ENCODE measurements at places on chromosomes 4 and X.
A peak's percentile ranks its signal among the peaks of the same experiment; 100 is the strongest.

- DNase-seq, result no peak
Measured at GRCh38 chr4:93501946-93502345, 326.6 kb upstream of the ATOH1 start.

DNA sequence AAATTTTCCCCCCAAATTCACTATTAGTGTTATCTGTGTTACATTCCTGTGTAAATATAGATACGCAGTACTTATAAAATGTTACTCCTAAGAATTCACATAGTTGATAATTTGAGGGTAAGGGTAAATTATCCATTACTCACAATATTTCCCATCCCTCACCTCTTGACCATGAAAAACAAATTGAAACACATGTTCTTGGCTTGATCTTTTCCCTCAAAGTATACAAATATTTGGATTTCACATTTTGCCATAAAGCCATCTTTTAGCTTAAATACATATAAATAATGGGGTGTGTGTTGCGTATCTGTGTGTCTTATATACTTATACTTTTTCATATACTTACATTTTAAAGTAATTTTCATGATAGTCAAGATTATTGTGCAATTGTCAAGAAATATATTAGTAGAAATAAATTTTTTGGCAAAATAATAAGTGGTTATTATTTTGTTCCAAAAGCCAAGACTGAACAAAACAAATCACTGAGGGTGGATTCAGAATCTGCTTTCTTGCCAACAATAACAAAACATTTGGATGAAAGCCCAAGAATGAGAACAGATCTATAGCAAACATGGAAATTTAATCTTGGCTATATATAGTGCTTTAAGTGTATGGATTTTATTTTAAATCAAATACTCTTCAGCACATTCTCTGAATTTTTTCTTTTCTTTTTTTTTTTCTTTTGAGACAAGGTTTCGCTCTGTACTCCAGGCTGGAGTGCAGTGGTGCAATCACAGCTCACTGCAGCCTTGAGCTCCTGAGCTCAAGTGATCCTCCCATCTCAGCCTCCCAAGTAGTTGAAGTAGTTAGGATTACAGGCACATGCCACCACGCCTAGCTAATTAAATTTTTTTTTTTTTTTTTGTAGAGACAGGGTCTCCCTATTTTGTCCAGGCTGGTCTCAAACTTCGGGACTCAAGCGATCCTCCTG, 48.5 kb upstream of the PRSS48 start:
- DNase-seq, result no peak

DNA sequence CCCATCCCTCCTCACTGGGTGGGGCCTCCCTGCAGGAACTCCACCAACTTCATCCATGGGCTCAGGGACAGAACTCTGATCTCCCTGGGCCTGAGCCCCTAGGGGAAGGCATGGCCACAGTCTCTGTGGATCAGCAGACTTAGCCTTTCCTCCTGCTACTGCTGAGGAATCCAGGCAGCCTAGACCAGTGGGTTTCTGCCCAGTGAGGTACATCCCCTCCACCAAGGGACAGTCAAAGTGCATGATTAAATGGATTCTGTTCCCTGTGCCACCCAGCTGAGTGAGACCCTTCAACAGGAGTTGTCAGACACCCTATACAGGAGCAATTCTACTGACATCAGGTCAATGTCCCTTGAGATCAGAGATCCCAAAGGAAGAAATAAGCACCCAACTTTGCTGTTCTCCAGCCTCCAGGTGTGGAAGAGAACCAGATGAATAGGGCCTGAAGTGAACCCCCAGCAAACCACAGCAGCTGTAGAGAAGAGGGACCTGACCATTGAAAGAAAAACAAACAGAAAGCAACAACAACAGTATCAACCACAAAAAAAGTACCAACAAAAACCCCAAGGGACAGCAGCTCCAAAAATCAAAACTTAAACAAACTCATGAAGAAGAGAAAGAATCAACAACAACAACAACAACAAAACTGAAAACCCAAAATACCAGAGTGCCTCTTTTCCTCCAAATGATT, 84.8 kb downstream of the CHIC1 start:
- DNase-seq, result no peak

DNA sequence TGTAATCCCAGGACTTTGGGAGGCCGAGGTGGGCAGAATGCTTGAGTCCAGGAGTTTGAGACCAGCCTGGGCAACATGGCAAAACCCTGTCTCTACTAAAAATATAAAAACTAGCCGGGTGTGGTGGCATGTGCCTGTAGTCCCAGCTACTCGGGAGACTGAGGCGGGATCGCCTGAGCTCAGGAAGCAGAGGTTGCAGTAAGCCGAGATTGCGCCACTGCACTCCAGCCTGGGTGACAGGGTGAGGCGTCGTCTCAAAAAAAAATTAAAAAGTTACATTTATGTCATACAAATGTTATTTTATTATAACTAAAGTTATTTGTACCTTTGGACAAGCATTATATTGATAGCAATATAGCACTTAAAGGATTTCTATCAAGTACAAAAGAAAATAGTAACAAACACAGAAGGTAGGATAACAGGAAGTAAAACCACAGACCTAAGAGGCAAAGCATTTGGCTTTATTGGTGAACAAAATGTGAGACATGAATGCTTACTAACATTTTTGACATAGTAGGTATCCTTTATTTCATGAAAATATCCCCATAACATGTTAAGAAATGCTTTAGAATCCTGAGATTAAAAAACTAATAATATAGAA, 51.5 kb downstream of the TMEM165 start:
- no peak for DNase-seq

- DNase-seq, result no peak
Measured at GRCh38 chr4:22045051-22045630, 96.6 kb upstream of the KCNIP4 start.

- no peak for DNase-seq
Measured at GRCh38 chr4:114100288-114101031, 121.0 kb upstream of the ARSJ start.

GRCh38 chr4:10050721-10051120, 29.4 kb upstream of the SLC2A9 start:
- no peak for DNase-seq

- no peak for DNase-seq
Measured at GRCh38 chrX:13761606-13762414, 27.3 kb downstream of the OFD1 start.

DNA sequence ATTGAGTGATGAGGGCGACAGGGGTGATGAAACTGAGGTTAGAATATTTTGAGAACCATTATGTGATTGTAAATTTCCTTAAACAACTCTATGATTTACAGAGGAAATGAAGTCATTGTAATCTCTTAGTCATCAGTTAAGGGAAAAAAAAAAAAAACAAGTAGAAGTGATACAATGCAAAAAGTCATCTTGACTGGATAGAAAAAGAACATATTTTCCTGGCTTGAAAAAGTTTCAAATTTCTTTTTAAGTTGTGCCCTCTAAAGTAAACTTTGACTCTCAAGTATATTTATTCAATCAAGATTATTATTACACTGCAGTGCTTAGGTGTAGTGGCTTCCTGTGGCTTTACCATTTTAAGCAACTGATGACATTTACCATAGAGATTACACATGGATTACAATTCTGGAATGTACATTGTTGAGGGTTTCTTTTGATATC, 40.6 kb downstream of the GABRB1 start:
- DNase-seq, result no peak

DNA sequence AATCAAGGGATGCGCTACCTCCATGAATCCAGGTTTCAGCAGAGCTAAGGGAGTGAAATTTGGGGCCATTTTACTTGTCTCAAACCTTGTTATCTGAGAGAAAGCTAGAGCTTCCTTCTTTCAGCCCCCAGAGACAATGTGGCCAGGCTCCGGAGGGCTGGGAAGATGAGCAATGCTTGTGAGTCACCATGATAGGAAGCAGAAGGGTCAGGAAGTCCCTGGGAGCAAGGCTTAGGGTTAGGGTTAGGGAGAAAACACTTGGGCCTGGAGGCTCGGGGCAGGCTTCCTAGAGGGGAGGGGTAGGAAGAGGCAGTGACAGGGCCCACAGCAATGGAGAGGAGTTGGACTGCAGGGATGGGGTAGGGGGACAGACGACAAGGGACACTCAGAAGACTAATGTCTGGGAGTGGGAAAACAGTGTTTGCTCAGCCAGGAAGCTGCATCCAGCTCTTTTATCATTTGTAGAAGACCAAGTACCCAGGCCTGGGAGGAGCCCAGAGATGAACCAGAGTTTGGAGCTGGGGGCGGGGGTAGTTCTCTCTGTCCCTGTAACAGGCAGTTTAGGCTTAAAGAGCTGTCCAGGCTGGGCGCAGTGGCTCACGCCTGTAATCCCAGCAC, 16.4 kb upstream of the PORCN start:
- DNase-seq, result no peak

- DNase-seq, result no peak
Measured at GRCh38 chr4:53935780-53936179, 128.6 kb downstream of the CHIC2 start.

- DNase-seq, result no peak
Measured at GRCh38 chr4:146311238-146311970, 97.1 kb downstream of the REELD1 start.

DNA sequence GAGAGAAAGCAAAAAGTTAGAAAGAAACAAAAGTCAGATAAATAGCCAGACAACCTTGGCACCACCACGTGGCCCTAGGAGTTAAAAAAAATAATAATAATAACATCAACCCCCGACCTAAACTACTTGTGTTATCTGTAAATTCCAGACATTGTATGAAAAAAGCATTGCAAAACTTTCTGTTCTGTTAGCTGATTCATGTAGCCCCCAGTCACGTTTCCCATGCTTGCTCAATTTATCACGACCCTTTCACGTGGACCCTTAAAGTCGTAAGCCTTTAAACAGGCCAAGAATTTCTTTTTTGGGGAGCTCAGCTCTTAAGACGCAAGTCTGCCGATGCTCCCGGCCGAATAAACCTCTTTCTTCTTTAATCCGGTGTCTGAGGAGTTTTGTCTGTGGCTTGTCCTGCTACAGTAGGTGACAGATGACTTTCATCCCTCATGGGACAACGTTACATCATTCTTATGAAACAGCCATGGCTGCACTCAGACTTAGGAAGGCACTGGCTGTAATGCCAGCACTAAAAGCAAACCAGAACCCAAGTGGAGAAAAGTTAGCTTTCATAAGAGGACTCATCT, 520 bp downstream of the ACOX3 start:
- DNase-seq, result no peak

- no peak for DNase-seq
Measured at GRCh38 chr4:88957570-88957969, 99.4 kb downstream of the FAM13A start.

GRCh38 chrX:15849555-15849954, 5.1 kb downstream of the AP1S2 start:
- DNase-seq, result no peak

DNA sequence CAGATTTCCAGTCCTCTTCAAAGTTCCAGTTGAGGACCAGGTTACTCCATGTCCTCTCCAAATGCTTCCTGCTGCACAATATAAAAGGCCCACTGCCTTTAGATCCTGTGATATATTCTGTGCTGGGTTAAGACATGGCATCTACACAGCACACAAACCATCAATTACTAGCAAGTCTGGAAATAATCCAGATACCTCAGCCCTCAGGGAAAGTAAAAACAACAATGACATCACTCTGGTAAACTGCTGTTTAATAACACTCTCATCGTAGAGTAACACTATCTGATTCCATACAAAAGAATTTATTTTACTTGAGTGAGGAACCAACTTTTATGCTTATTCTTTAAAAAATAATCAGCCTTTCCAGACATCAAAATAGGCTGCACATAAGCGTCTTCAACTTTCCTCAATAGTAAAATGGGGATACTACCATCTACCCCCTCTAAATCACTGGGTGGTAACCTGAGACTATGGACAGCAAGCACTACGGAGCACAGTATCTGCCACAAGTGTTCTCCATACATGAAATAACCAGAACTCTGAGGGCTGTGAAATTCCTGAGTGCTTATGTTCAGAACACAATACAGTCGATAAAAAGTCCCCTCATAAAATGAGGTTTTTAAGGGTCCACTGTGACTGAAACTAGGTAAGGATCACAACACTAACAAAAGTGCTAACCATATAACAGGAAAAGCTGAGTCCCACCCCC, 53.4 kb downstream of the ABCG2 start:
- DNase-seq, result no peak

- no peak for DNase-seq
Measured at GRCh38 chr4:155602351-155603140, 64.1 kb upstream of the GUCY1A1 start.

GRCh38 chr4:78441756-78442155, 109.8 kb upstream of the ANXA3 start:
- DNase-seq, result peak; percentile 72

DNA sequence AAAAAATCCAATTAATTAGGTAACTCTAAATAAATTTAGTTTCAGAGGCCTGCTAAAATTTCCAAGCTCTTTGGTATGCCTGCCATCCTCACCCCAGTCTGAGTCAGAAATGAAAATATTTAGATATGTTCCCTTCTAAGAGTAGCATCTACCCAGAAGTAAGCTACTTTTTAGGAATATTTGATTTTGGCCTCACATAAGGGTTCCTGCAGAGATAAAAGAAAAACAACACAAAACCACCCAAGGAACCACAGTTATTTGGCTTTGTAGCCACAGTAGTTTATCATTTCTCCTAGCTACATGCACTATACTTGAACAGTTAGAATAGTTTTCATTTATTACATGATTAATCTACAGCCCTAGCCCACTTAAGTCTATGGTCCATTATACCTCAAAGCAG, 192.6 kb upstream of the FAM241A start:
- DNase-seq, result no peak

- DNase-seq, result no peak
Measured at GRCh38 chr4:102569200-102569599, 68.0 kb downstream of the NFKB1 start.

- no peak for DNase-seq
Measured at GRCh38 chrX:112058766-112059165, 23.8 kb downstream of the TRPC5 start.

GRCh38 chr4:55458164-55458563, 62.4 kb downstream of the TMEM165 start:
- no peak for DNase-seq

DNA sequence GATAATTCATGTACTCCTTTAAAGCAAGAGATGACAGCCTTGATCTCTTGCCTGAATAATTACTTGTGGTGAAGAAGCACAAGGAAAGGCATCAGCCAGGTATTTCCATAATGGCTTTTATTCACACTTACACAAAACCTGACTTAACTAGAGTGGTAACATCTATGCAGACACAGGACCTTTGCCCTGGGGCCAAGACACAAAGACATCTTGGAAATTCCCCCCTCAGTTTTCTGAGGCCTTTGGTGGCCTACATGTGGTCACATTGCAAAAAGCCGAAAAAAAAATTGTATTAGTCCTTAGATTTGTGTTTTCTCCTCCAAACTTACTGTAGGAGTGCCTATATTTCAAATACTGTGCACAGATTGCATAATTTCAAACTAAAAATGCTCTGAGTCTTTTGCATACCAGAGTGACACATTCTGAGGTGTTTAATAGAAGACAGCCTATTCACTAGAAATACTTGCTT, 172.4 kb downstream of the PDGFC start:
- no peak for DNase-seq
